ENCODE measurements at places on chromosomes 2 and 18.

DNA sequence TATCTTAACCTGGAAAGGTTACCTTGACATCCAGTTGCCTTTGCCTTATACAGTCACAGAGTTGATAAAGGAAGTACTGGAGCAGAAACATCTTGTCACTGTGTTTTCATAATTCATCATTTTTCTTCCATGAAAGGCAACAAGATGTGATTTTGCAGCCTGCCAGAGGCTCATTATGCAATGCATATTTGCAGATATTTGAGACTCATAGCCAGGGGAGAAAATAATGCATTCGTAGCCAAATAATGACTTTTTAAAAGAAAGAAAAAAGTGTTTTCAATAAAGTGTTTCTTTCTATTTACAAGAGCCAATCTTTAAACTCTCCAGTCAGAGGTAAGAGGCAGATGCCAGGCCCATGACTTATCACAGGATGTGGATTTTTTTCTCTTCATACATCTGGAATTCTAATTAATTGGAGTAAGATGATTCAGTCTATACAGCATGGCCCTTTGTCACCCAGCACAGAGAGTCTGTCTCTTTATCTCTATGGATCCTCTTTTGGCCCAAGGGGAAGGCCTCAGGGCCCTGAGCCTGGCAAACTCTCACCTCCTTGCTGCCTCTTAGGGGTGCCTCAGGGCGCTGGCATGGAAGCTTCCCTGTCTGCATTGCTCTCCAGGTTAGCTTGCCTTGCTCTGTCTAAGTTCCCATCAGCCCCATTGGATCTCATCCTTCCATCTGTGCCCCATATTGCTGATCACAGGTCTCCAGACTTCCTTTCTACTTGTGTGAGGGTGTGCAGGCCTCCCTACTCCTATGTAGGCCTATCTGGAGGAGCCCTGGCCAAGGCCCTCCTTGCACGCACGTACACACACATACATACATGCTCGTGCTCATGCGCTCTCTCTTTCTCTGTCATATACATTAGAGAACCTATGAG lies 247.7 kb downstream of the TPGS2 start:
- peak; percentile 34 for DNase-seq

DNA sequence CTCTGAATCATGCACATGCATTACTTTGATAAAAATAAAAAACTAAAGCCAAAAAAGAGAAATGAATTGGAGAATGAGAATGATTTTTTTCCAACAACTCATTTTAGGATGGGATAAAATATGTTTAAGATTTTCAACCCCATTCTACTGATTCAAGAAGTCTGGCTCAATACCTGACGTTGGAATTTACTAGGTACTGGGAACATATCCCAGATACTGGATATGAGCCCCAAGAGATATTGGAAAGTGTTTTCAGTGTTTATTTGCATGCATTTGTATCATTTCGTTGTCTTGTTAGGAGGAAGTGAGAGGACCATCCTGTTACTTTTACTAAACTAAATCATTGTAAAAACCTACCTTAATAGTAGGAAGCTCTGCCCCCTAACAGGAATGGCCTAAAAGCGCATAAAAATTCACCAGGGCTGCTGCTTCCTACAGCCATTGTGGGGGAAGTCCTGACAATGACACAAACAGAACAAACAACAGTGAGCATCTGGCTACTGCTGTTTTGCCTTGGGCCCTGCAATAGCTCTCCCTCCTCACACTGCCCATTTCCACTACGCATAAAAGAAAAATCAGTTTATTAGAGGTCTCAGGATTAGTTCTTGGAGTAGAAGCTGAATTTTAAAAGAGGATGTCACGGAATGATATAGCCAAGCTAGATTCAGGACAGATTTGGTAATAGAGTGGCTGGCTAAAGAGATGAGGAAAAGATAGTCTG lies 35.2 kb downstream of the ANKAR start:
- DNase-seq: no peak

DNA sequence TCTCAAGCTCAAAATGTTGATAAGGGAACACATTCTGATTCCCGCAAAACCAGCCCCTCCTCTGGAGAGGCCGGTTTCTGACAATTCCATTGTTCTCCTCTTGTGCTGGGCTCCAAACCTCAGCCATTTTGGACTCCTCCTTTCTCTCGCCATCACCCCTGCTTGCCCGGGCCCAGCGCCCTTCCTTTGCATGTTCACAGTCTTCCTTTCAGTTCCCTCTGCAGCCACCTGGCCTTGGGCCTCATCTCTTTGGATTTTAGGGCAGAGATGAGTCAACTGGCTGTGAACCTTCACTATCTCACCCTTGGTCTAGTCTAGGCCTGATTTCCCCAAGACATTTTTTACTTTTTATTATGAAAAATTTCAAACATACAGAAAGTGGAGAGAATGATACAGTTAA lies 155.9 kb upstream of the MAP3K20 start:
- DNase-seq: no peak

- DNase-seq: no peak
Observed at GRCh38 chr2:40463112-40463511, 11.2 kb upstream of the SLC8A1 start.

GRCh38 chr2:37523814-37524362 lies 147.6 kb downstream of the CDC42EP3 start:
- DNase-seq: peak; percentile 90

DNA sequence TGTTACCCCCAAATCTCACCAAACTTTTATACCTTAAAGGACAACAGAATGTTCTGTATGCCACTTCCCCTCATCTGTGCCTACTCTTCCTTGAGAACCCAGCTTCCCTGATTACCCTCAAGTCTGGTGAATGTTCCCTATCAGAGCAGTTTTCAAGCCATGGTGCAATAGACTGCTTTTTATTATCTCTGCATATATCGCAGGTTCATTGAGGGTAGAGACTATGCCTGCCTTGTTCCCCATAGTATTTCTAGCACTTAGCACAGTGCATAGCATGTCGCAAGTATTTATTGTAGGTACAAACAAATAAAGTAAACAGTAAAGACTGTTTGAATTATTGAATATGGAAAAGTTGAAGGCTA lies 146.6 kb downstream of the HAUS1 start:
- no peak for DNase-seq

GRCh38 chr2:139645617-139646016 lies 865.4 kb upstream of the NXPH2 start:
- no peak for DNase-seq

GRCh38 chr2:45896311-45896710 lies 244.8 kb downstream of the PRKCE start:
- no peak for DNase-seq

DNA sequence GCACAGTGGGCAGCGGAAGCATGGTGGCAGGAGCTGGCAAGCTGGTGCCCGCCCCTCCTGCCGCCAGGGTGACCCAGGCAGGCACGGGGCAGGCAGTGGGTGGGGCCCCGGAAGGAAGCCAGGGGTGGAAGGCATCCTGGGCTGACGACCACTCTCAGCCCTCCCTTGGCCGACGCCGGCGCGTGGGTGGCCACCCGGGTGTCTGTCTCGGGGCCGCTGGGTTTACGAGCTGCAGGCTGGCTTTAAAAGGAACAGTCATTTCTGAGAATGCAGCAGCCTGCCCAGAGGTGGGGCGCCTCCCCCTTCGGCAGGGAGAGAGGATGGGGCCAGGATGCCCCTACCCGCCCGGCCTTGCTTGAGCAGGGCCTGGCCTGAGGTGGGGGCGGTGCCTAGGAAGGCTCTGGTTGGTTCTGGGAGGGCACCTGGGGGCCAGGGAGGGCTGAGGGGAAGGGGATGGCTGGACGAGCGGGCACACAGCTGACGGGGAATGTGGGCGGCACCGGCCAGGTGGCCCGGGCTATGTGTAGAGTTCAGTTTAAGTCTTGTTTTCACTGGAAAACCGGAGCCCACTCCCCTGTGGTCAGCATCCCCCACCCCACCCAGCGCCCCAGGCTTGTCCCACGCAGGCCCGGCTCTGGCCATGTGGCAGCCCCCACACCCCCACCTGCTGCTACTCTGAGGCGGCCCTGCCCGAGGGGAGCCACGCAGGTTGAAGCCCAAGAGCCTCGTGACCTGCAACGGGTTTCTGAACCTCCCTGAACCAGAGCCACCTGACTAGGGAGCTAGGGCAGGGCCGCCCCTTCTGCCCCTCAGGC lies 6.3 kb downstream of the BOK start:
- no peak for DNase-seq

GRCh38 chr2:128558895-128559532 lies 240.3 kb upstream of the HS6ST1 start:
- no peak for DNase-seq

DNA sequence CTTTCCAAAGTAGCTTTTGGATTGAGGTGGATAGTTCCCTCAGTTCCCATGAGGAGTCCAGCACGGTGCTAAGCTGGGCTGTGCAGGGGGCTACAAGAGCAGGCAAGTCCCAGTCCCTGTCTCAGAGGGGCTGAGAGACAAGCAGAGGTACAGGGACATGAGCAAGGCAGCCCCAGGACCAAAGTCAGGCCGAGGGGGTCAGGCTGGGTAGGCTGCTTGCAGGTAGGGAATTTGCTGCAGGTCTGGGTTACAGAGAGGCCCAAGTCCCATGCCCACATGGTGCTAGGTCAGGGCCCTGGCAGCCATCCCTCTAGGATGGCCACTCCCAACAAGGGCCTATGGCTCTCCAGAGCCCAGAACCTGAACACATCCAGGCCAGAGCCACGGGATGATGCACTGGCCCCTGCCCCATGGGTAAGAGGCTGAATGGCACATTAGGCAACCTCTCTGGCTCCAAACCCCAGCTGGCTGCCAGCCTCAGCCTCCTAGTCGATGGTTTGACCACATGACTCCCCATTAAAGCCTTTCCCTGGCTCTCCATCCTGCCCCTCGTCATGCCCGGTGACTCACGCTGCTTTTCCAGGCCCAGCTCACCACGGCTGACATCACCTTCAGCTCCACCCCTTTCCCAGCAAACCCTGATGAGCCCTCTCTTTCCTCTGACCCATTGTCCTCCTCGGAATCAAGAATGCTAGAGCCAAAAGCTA lies 83.7 kb downstream of the SDC1 start:
- peak; percentile 96 for DNase-seq

DNA sequence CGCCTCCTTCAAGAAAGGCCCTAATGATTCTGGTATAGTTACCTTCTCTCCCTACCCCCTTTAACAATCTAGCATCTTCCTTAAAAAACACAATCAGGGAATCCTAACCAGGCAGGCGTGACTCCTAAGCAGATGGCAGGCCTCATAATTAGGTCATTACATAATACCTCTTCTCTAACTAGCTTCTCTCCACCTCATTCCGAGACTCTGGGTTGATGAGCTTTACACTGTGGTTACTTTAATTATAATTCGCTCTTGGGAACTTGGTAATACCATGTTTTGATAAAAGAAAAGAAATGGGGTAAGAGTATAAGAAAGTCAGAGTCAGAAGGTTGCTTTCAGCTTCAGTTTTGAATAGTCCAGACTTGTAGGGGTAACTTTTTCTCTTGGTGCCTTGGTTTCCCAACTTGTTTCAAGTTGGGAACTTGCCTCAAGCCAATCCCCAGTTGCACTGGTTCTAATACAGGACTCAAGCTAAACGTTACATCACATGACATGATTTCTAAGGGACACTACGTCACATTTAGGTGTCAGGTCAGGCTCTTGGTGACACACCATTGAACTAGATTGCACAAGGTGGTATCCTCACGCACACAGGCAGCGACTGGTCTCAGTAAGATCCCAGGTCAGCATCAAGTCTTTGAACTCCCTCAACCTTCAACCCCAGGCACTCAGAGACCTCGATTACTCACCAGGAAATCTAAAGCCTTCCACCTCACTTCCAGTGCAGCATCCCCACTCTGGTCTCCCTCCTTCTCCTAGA lies 59.2 kb downstream of the AAK1 start:
- no peak for DNase-seq

DNA sequence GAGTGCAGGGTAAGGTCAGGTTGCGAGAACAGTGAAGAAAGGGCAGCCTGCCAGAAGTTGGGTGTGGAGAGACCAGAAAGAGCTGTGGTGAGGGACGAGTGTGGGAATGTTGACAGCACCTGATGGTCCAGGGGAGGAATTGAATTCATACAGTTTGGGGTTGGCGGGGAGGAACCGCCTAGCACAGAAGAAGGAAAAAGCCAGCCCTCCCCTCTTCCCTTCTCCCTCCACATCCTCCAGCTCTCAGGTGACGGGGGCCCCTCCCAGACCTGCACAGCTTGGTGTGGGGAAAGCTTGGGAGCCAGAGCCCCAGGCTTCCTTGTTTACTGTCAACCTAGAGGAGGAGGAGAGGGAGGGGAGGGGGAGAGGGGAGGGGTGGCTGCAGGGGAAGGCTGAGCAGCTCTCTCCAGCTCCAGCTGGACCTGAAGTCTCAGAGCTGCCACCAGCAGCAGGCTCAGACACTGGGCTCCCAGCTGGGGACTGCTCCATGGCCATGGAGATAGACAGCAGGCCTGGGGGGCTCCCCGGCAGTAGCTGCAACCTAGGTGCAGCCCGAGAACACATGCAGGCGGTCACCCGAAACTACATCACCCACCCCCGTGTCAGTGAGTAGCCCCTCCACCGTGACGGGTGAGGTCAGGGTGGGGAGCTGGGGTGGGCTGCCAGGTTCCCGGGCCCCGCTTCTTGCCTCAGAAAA lies at the start of gene ATP6V1B1:
TSS of gene ATP6V1B1 (plus strand) at position 433 of the 697 bp plus-strand sequence. CDS start at position 488, 55 bp downstream.
- no peak for DNase-seq

DNA sequence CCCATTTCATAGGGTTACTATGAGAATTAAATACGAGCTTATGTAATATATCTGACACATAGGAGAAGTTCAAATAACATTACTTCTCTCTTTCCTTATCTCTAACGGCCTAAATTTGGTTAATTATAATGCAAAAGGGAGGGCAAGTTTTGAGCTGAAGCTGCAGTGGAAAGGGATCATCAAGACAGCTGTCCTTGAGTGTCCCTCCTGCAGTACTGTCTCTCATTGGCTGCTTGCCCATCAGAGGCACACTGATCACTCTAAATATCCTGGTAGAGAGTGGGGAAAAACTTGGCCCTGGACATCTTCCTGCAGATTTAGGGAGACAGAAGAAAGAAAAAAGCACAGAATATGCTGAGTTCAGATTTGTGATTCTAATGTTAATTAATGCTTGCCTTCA lies 186.0 kb downstream of the CAMKMT start:
- DNase-seq: no peak

DNA sequence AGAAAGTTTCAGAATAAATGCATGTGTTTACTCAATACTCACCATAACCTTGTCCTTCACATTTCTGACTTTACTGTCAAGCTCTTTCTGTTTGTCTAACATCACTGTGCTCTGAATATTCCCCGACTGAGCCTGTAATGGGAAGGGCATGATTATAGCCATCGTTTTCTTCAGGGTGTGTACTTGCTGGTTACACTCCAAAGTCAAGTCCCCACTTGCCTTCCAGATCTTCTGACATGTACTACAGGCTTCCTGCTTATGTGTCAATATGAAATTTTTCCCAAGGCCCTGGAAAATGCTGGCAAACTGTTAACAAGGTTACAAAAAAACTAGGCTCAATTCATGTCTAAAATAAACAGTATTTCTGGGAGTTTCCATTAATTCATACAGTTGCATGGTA lies 12.9 kb downstream of the STAT1 start:
- no peak for DNase-seq
